NCI-H446 (cell line): ENCODE measurements at places on chromosomes 12 and 14.

- DNase-seq = no peak
These were observed 29.3 kb upstream of the ANKRD9 start for GRCh38 chr14:102538602-102539543.

- DNase-seq = no peak
These were observed 504.5 kb downstream of the PCNX1 start for GRCh38 chr14:71411738-71412137.

DNA sequence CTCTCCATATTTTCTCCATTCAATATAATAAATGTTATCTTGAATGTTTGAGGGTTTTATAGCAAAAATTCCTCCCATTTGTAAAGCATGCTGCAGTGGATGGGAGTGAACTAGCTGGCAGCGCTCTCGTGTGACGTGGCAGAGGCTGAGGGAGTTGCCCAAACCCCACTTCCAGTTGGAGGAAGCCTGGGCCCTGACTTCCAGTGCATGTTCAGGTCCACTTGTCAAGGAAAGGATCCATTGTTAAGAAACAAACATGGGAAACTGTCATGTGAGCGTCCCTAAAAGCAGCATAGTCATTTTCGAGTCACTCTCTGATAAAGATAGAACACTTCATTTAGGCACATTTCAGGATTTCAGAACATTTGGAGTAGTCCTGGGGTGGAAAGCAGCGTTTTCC lies 116.6 kb downstream of the SLC25A47 start:
- DNase-seq = no peak

DNA sequence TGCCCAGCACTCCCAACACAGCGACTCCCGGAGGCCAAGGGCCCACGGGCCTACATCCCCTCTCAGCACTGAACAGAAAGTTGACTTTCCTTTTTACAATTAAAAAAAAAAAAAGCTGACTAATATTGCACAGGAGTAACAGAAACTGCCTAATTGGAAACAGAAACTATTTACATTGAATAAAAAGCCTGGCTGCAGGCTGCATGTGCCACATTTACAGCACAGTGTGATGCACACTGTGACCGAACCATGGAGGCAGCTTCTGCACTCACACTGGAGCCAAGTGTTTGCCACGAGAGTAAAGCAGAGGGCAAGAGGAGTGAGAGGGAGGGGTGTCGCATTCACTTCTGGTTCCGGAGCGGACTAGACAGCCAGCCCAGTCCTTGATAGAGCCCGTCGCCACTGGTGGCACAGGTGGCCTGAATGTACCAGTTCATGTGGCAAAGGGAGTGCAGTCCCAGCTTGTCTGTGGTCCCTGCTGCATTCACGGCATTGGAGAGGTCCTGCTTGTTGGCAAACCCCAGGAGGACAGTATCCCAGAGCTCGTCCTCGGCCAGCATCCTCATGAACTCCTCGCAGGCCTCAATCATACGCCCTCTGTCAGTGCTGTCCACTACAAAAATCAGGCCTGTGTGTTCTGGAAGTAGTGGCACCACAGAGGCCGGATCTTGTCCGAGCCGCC lies 59.2 kb downstream of the SPPL3 start:
- no peak for DNase-seq

GRCh38 chr14:51453869-51454268 lies 197.8 kb upstream of the FRMD6 start:
- peak; percentile 72 for DNase-seq

DNA sequence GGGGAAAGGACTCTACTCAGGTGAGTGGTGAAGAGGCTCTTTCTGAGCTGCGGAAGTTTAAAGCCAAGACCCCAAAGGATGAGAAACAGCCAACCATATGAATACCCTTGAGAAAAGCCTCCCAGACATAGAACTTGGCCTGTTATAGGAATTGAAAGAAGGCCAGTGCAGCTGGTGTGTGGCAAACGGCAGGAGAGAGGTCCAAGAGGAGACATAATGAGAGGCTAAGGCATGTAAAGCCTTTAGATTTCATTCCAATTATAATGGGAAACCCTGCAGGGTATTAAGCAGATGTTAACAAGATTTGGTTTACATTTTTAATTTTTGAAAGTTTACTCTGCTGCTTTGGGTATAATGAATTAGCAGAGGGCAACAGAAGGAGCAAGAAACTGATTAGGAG lies 552.1 kb upstream of the FBXO33 start:
- no peak for DNase-seq

GRCh38 chr12:44286336-44286735 lies 450.5 kb downstream of the TMEM117 start:
- DNase-seq = no peak

DNA sequence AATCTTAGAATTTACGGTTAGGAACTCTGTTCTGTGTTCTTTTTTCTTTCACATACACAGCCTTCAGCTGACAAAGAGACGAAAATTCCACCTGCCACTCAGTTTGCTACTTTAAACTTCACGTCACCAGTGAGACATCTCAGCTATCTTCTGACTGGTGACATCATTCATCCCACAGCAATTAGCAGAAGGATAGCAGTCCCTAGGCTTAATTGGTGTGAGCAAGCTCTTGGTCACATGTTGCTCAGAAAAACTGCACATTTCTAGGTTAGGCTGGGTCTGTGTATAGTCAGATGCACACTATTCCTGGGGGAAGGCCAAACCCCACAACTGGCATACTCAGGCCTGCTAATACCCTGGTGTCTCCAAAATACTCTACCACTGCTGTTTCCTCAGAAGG lies 23.9 kb downstream of the SLC7A7 start:
- no peak for DNase-seq

GRCh38 chr12:53056901-53057300 lies 7.0 kb downstream of the TNS2 start:
- DNase-seq = no peak

- DNase-seq = no peak
These were observed 72.3 kb downstream of the CDK17 start for GRCh38 chr12:96327889-96328288.

DNA sequence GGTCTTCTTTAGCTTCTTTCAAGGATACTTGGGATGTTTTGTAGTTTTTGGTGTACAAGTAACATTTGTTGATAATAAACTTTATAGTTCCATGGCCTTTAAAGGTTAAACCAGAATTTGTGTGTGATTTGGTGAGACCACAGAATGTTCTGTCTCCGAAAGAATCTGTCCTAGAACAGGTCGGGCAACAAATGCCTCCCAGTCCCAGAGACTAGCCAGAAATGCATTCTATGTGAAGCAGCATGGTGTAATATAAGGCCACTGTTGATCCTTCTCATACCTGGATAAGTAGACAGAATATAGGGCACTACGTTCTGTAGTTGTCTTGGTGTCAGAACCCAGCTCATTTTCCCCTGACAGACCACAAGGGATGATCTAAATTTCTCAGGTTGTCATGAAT lies 10.0 kb downstream of the STYK1 start:
- DNase-seq = no peak

DNA sequence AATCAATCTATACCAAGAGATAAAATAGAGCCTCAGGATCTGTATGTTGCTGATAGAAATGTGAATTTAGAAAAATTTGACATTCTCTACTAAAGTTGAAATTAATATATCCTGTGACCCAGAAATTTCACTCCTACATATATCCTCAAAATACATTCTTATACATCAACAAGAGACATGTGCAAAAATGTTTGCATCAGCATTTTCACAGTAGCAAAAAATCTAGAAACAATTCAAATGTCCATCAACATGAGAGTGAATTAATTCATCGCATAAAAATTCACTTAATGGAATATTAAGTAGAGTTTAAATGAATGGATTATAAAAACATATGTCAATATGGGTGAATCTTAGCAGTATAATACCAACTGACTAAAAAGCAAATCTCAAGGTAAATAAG lies 80.8 kb downstream of the GPR65 start:
- no peak for DNase-seq

DNA sequence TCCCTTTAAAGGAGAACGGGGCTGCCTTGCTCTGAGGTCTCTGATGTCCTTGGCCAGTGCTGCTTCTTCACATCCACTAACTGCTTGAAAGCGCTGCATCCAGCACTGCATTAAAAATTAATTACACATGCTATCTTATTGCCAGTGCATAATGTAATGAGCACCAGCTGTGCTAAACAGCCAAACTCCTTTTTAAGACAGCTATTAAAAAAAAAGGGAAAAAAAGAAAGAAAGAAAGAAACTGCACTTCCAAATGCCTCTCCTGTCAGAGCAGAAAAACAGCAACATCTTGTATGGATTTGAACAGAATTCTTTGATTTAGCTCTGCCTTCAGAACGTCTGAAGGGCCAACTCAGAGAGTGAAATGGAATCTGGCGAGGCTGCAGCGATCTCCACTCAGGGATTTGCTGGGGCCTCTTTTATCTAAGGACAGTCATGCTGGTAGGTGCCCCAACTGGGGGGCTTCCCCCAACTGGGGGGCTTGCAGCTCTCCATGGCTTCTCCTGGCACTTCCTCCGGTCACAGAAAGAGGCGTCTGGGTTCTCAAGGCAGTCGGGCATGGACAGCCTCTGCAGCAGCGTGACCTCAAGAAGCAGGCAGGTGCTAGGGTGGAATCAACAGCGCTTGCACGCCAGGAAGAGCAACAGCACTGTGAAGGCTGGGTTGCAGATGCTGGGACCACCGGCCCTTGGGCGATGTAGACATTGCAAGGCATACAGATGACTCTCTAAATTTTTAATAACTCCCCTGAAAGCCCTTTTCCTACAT lies 46.4 kb downstream of the BCL11B start:
- no peak for DNase-seq

- no peak for DNase-seq
These were observed 10.6 kb upstream of the PLEKHD1 start for GRCh38 chr14:69473946-69474345.

DNA sequence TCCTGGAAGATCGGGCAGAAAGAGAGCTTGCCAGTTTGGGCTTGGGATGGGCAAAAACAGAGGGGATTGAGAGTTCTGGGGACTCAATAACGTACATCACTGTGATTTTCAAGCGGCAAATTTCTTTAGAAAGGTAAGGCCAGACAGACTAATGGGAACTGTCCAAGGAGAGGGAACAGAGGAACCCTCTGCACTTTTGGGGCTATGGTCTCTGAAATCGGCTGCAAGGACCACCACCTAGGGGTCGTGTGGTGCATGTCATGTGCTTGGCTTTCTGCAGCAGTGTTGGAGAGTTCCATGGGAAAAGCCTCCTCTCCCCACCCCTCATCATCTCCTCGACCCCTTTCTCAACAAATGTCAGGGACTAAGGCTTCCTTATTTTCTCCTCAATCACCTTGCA lies 79.6 kb downstream of the PPM1A start:
- DNase-seq = no peak

DNA sequence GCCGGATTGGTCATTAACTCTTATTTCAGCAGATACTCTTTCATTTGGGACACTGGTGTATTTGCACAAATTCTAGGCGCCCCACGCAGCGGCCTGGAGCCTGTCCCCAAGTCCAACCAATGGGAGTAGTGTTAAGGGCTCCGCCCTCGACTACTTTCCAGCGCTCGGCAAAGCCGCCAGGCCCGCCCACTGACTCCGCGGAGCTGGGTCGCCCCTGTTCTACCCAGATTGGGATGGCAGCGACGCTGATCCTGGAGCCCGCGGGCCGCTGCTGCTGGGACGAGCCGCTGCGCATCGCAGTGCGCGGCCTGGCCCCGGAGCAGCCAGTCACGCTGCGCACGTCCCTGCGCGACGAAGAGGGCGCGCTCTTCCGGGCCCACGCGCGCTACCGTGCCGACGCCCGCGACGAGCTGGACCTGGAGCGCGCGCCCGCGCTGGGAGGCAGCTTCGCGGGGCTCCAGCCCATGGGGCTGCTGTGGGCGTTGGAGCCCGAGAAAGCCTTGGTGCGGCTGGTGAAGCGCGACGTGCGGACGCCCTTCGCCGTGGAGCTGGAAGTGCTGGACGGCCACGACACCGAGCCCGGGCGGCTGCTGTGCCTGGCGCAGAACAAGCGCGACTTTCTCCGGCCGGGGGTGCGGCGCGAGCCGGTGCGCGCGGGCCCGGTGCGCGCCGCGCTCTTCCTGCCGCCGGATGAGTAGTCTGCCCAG lies at the start of gene ACOT6:
Gene ACOT6 (plus strand): TSS at position 179 of the 707 bp plus-strand sequence. CDS start 55 bp downstream, at position 234.
- peak; percentile 69 for DNase-seq

- no peak for DNase-seq
These were observed 17.1 kb downstream of the RAP1B start for GRCh38 chr12:68627673-68628319.

DNA sequence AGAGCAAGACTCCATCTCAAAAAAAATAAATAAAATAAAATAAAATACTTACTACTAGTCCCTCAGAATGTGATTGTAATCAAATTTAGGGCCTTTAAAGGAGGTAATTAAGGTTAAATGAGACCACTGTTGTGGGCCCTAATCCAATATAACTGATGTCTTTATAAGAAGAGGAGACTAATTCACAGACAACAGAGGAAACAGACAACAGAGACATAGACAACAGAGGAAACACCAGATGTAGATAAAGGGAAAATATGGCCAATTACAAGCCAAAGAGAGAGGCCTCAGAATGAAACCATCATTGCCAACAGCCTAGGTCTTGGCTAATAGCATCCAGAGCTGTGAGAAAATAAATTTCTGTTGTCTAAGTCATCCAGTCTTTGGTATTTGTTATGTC lies 669.0 kb upstream of the FOXG1 start:
- DNase-seq = no peak

DNA sequence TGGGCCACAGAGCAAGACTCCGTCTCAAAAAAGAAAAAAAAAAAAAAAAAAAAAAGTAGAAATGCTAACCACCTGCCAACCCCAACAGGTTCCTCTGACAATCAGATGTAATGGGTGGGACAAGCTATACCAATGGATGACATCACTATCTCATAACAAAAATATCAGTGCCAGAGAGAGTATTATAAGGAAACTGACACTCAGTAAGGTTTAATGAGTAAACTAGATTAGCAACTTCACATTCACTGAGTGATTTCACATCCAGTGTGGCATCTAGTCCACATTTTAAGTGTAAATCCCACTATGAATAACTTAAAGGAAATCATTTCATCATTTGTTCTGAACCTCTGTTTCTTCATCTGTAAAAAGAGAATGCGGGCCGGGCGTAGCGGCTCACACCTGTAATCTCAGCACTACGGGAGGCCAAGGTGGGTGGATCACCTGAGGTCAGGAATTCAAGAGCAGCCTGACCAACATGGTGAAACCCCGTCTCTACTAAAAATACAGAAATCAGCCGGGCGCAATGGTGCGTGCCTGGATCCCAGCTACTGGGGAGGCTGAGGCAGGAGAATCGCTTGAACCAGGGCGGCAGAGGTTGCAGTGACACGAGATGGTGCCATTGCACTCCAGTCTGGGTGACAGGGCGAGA lies 1.8 kb downstream of the SART3 start:
- DNase-seq = no peak

DNA sequence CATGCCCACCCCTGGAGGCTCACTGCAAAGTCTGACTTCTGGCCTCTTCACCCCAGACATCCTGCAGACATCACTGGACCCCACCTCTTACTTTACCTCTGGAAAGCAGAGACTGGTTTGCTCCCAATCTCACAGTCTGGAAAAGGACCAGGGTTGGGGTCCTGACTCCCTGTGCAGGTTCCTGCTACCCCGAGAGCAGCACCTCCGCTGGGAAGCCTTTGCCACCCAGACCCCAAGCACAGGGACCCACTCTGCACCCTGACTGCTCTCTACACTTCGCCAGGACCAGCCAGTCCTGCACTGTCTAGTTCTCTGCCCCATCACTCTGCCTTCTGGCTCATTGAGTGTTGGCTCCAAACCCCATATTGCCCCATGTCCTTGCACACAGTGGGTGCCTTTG lies 16.0 kb downstream of the FOXN4 start:
- no peak for DNase-seq
